Hair follicle dermal papilla cell (primary cell): ENCODE measurements at places on chromosomes 7 and 10. TPM values are rescaled to one million over a fixed set of nuclear protein-coding genes. Genes with fewer than 3 reads are reported as not detected.

TCAF2 gene
- 3.6 and 7.6 TPM in 2 replicates for total RNA-seq

FRA10AC1 gene
- total RNA-seq = 8.0 and 9.9 TPM in 2 replicates

ELOVL3 gene
- total RNA-seq = 1.9 and 2.2 TPM in 2 replicates

CROT gene
- 12.2 and 13.8 TPM in 2 replicates for total RNA-seq

KLLN gene
- total RNA-seq = 0.85 and 0.97 TPM in 2 replicates

SLC26A3 gene
- not detected in 2 replicates for total RNA-seq

NUTM2A gene
- total RNA-seq = 0.12 and 0.49 TPM in 2 replicates

HOXA3 gene
- not detected in 2 replicates for total RNA-seq

OTUD1 gene
- 6.1 and 8.0 TPM in 2 replicates for total RNA-seq

CLDN3 gene
- total RNA-seq = not detected in 2 replicates

KEL gene
- not detected in 2 replicates for total RNA-seq

SLC26A4 gene
- 0.16 and 0.24 TPM in 2 replicates for total RNA-seq

LLCFC1 gene
- not detected in 2 replicates for total RNA-seq

KCNIP2 gene
- 1.6 and 1.7 TPM in 2 replicates for total RNA-seq

ANKRD61 gene
- 0.16 TPM in 1 of 2 replicates, not detected in the other for total RNA-seq

BAMBI gene
- 10.4 and 16.2 TPM in 2 replicates for total RNA-seq

UNCX gene
- 0.12 TPM in 1 of 2 replicates, not detected in the other for total RNA-seq

DRGX gene
- not detected in 2 replicates for total RNA-seq

VWA2 gene
- total RNA-seq = 0.16 TPM in 1 of 2 replicates, not detected in the other

GPR15LG gene
- not detected in 2 replicates for total RNA-seq

PLPP4 gene
- 0.65 and 2.1 TPM in 2 replicates for total RNA-seq

GIMAP6 gene
- total RNA-seq = 0.16 TPM in 1 of 2 replicates, not detected in the other

PAX4 gene
- not detected in 2 replicates for total RNA-seq

SH3PXD2A gene
- 58.3 and 83.9 TPM in 2 replicates for total RNA-seq

CYREN gene
- total RNA-seq = 39.0 and 48.7 TPM in 2 replicates

NME8 gene
- not detected in 2 replicates for total RNA-seq

CCDC172 gene
- not detected in 2 replicates for total RNA-seq

SDK1 gene
- total RNA-seq = 0.16 and 0.24 TPM in 2 replicates

MINDY3 gene
- total RNA-seq = 40.9 and 43.0 TPM in 2 replicates

SEMA3E gene
- 0.49 and 0.97 TPM in 2 replicates for total RNA-seq

SLC13A1 gene
- total RNA-seq = not detected in 2 replicates

TEX36 gene
- 0.24 and 0.32 TPM in 2 replicates for total RNA-seq

AUTS2 gene
- total RNA-seq = 22.3 and 25.2 TPM in 2 replicates

CRYGN gene
- total RNA-seq = 0.16 and 0.61 TPM in 2 replicates

HMX3 gene
- not detected in 2 replicates for total RNA-seq

GJC3 gene
- not detected in 2 replicates for total RNA-seq

ATRNL1 gene
- total RNA-seq = 0.65 TPM in 1 of 2 replicates, not detected in the other

SLC4A2 gene
- 69.2 and 82.3 TPM in 2 replicates for total RNA-seq

STN1 gene
- 29.4 and 39.0 TPM in 2 replicates for total RNA-seq

EPHA1 gene
- total RNA-seq = not detected in 2 replicates

GATA3 gene
- total RNA-seq = not detected in 2 replicates

AMPH gene
- 18.3 and 22.6 TPM in 2 replicates for total RNA-seq

LAMB1 gene
- 431 and 535 TPM in 2 replicates for total RNA-seq

TACR2 gene
- 0.12 and 0.32 TPM in 2 replicates for total RNA-seq

FASTK gene
- total RNA-seq = 134 and 135 TPM in 2 replicates

ANLN gene
- 14.4 and 17.0 TPM in 2 replicates for total RNA-seq

SFTPD gene
- total RNA-seq = not detected in 2 replicates

TAS2R41 gene
- total RNA-seq = 0.49 TPM in 1 of 2 replicates, not detected in the other

NPY4R gene
- not detected in 2 replicates for total RNA-seq

CHCHD1 gene
- total RNA-seq = 6.8 and 10.0 TPM in 2 replicates

GPR26 gene
- not detected in 2 replicates for total RNA-seq

PNLIPRP3 gene
- total RNA-seq = 0.12 TPM in 1 of 2 replicates, not detected in the other

OAT gene
- total RNA-seq = 168 and 171 TPM in 2 replicates

TEX47 gene
- not detected in 2 replicates for total RNA-seq

GPRIN2 gene
- total RNA-seq = not detected in 2 replicates

TMEM213 gene
- total RNA-seq = not detected in 2 replicates
